ENCODE measurements at places on chromosomes 2 and 18.

- DNase-seq: no peak
Observed at GRCh38 chr2:104465981-104466380, 387.9 kb upstream of the POU3F3 start.

DNA sequence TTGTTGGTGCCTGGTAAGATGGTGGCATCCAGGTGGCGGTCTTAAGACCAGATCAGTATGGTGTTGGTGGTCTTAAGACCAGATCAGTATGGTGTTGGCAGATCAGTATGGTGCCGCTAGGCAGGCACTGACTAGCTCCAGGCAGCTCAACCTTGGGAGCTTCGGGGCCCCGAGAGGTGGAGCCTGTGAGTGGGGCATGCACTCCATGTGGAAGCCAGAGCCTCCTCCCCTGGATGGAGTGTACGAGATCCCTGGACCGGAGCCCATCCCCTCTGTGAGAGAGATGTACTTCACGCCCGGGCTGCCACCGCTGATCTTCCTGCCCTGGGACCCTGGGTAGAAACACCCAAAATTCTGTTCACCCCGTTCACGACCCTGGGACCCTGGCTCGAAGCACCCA is 19.0 kb downstream of the MALT1 start:
- DNase-seq: no peak

GRCh38 chr2:5756272-5756671 is 64.1 kb downstream of the SOX11 start:
- no peak for DNase-seq

DNA sequence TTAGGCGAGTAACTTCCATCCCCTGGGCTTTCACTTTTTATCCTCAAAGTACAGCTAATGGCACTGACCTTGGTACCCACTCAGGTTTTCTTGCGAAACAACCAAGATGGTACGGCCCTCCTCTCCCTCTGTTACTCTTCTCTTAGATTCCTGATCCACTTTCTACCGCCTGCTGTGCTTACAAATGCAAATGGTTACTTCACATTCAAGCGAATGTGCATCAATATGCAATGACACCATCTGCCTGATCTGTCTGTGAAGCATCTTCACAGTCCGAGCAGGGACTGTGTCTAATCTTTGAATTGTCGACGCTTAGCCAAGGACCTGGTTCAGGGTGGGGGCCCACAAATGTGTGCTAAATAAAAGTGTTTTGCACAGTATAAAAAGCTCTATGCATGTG is 112.2 kb downstream of the TRIB2 start:
- DNase-seq: no peak

Measured in bone marrow (tissue), 2 donors.